ENCODE measurements at places on chromosomes 13 and 19.
A peak's percentile ranks its signal among the peaks of the same experiment; 100 is the strongest.

DNA sequence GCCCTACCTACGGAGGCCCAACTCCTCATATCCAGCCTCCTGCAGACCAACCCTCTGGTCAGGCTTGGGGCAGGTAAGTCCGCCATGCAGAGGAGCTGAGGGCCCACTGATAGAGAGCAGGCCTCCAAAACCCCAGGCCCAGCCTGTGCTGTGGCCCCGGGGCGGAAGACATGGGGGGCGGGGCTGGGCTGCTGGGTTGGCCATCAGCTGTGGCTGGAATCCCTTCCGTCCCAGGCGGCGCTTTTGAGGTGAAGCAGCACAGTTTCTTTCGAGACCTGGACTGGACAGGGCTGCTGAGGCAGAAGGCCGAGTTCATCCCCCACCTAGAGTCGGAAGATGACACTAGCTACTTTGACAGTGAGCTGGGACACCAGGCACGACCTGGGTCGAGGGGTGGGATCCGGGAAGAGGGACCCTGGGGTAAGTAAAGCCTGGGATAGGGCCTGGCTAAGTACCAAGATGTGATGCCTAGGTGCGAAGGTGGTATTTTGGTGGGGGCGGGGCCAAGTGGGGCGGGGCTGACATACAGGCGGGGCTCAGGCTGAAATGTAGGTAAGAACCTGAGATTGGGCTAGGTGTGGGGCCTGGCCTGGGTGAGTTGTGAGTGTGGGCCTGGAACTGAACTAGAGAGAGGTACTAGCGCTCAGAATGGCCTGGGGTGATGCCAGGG, 15.4 kb downstream of the DNASE2 start:
- DNase-seq, result no peak

DNA sequence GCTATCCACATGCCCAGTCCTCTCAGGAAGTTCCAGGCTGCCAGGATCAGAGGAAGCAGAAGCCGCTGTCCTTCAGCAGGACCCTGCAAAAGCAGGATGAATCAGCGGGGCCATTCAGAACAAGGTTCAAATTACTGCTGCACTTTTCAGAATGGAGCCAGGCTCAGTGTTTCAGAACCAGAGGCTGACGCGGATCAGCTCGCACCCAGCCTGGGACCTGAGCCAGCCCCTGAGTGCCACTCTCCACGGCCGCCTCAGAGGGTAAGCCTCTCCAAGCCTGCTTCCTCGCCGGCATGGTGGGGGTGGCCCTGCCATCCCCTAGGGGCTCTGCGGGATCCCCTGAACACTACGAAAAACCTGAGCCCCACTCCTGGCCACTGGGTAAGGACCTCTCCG, 24.7 kb downstream of the RASA3 start:
- no peak for DNase-seq

- DNase-seq, result no peak
Observed at GRCh38 chr13:51041126-51041525, 69.9 kb downstream of the C13orf42 start.

DNA sequence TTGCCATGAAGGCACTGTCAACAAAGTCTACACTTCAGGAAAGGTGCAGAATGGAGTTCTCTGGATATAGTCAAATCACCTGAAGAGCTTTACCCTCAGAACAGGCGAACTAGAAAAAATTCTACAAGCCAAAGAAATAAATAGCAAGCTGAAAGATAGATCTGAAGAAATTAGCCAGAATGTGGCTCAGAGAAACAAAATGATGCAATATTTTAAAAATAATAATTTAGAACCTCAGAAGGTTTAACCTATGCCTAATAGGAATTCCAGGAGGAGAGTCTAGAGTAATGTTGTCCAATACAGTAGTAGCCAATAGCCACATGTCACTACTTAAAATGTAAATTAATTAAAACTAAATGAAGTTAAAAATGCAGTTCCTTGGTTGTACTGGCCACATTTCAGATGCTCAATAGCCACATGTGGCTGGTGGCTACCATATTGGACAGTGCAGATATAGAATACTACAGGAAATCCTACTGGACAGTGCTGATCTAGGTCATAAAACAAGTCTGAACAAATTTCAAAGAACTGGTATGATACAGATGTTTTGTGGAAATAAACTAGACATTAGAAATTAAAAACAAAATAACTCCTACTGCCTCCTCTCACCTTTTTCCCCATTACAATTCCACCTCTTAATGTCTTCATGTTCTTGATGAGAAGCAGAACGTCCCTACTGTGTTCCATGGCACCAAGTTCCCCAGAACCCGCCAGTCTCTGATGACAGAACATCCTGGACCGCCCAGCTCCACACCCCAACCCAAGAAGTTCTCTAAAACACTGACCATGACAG, 679 bp upstream of the CDADC1 start:
- peak; percentile 5 for DNase-seq

DNA sequence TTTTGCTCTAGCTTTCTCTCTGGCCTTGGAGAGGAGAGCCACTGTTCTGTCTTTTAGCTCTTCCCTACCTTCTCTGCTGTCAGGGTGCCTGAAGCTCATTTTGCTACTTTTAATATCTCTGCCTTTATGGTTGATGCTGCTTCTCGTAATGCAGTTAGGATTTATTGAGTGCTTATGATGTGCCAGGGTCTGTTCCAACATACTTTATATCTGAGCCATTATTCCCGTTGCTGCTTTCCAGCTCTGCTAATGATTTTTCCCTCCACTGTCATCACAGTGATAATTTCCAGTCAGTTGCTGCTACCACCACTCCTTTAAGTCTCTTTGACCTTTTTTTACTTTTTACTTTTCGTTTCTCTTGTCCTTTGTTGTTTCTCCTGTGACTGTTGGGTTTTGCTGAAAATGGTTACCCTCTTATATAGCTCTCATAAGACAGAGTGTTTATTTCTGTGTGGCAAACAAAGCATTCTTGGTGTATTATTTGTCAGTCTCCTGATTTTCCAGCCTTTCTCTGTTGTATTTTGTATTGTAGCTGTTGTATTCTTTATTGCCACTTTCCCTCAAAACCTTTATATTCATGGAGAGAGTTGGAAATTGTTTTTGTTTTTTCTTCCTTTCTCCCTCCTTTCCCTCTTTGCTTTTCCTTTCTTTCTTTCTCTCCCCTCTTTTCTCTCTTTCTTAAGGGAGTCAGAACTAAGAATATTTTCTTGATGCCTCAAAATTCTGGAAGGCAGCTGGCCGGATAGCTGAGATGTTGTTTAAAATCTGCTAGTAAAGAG, 37.4 kb downstream of the COG6 start:
- no peak for DNase-seq

DNA sequence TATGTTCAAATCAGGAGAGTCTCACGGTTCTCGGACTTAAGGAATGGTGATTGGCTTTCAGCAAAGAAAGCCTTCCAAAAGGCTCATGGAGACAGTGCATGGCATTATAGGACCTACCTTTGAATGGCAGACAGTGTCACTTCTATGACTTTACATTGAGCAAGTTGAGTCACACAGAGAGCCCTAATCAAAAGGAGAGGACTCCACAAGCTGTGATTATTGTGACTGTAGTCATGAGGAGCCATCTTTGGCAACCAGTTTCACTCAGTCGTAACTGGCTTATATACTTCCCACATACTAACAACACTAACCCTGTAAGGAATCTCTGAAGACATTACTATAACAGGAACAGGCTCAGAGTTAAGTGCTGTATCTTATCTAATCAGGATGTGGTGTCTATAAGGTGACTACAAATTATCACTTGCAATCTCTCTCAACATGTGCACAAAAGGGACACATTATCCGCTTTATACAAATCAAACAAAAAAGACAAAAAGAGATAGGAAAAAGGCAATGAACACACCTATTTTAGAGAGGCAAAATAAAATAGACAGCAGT, 6.1 kb downstream of the LGALS14 start:
- DNase-seq, result no peak

GRCh38 chr13:98462241-98462882, 114.5 kb downstream of the STK24 start:
- DNase-seq, result no peak

- DNase-seq, result no peak
Observed at GRCh38 chr19:31152906-31153305, 196.3 kb downstream of the TSHZ3 start.

GRCh38 chr13:83810136-83810535, 72.1 kb downstream of the SLITRK1 start:
- no peak for DNase-seq

GRCh38 chr13:83515268-83516015, 366.8 kb downstream of the SLITRK1 start:
- DNase-seq, result no peak

GRCh38 chr19:38685666-38686529, 38.4 kb downstream of the ACTN4 start:
- peak; percentile 44 for DNase-seq

DNA sequence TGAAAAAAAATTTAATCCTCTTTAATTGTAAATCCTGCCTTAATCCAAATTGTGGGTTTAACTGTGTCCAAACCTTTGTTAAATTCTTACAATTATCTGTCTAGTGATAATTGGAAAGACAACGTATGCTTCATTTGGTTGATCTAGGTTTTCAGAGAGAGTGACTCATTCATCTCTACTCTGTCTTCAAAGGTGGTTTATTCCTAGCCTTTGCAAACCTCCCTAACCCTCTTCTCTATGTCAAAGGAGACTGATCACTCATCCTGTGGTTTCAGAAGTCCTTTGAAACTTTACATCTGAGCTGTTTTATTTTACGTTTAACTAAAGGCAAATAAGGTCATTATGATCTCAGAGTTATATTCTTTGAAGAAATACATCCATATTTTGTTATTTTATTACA, 8.8 kb upstream of the OXGR1 start:
- DNase-seq, result no peak

DNA sequence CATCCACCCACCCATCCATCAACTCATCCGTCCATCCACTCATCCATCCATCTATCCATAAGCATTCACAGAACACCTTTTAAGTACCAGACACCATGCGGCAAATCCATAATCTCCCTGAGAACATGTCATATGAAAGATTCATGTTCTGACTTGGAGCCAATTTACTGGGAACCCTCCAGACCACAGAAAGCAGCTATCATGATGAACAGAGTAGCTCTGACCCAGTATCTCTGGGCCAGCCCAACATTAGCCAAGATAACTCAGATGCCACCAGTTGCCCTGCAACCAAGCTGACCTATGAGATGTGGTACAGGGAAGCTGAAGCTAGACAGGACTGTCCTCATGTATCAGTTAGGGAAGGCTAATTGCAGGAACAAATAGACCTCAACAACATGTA, 51.3 kb downstream of the ALOX5AP start:
- no peak for DNase-seq

- no peak for DNase-seq
Observed at GRCh38 chr19:56978023-56978565, 137.6 kb upstream of the PEG3 start.

DNA sequence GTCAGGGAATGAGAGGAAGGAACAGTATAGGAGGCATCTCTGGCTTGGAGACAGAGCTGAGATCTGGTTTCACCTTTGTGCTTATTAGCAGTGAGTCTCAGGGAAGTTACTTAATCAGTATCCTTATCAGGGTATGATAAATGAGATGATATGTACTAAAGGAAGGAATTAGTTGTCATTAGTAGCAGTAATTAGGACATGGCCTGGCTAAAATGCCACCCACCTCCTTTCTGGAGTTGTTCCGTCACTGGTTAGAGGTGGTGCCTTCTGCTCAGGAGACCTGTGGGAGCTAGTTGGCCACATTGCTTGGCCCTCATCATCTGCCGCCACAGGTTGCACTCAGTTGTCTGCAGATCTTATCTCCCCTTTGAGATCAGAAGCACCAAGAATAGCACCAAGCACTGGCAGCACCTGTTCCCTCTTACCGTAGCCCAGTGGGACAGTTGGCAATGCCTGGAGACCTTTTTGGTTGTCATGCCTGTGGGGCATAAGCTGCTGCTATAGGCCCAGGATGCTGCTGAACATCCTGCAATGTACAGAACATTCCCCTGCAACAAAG, 4.7 kb downstream of the GPATCH1 start:
- DNase-seq, result no peak

DNA sequence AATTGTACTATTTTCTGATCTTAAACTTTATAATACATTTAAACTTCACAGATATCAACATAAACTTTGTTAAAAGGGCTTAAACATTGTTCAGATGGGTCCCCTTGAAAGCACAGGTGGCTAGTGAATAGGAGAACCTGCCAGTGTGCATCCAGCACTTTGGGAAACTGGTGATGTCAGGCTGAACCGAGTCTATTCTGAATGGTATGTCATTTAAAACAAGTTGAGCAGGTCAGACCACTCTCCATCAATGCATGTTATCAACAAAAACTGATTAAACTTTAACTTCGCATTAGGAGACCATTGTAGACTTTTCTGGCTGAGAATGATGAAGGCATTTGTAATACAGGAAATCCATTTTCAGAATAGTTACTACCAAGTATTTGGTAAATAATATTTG, 50.1 kb upstream of the FREM2 start:
- DNase-seq, result no peak

All from suppressor macrophage treated with lipopolysaccharide for 4 hours (primary cell).